ENCODE measurements at places on chromosomes 12 and 14.

DNA sequence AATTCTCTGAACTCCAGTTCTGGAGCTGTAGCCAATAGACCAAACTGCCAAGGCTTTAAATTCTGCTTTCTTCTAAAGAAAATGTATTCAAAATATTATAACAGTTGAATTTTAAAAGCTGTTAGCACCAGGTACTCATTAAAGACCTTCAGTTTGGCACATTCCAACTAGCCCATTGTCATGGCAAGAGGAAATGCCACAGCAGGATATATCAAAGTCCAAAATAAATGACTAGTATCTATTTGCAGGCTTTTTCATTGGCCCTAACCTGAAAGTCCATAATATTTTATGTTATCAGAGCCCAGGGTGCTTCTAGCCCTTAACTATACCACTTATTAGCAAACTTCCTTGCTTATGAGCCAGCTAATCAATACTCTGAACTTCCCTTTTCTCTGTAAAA is 3.1 kb upstream of the RIC8B start:
- no peak for ATAC-seq

DNA sequence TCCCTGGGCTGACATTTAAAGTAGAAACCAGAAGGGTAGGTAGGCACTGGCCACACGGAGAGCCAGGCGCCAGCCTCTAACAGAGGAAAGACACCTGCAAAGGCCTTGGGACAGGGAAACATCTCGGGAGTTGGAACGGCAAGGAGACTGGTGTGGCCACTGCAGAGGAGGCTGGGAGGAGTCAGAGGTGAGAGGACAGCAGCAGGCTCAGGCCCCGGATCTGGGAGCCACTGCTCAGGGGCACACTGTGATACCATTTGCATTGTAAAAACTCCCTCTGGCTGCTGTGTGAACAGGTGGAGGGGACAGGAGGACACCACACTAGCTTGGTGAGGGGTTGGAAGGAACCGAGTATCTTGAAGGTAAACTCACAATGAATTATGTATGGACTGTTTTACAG is 2.7 kb downstream of the ANHX start:
- ATAC-seq: no peak

- no peak for ATAC-seq
Observed at GRCh38 chr14:100680439-100681051, 46.1 kb upstream of the DLK1 start.

- ATAC-seq: no peak
Observed at GRCh38 chr12:47034661-47035060, 44.8 kb upstream of the PCED1B start.

- ATAC-seq: no peak
Observed at GRCh38 chr12:13450231-13451080, 253.9 kb downstream of the EMP1 start.

GRCh38 chr12:76173756-76174155 is 89.3 kb upstream of the NAP1L1 start:
- no peak for ATAC-seq

All from activated T-helper 17 cell treated with anti-CD3 and anti-CD28 coated beads, Interleukin-2, amount 50 U/mL, for 72 hours (primary cell).